Breast epithelium (tissue), 4 donors: ENCODE measurements at places on chromosomes 1 and 21. TPM values are rescaled to one million over a fixed set of nuclear protein-coding genes. Genes with fewer than 3 reads are reported as not detected.

- no peak for DNase-seq
Measured at GRCh38 chr1:34125721-34126380, 39.2 kb downstream of the CSMD2 start.

Gene FNBP1L
- 33.1 TPM for total RNA-seq

DNA sequence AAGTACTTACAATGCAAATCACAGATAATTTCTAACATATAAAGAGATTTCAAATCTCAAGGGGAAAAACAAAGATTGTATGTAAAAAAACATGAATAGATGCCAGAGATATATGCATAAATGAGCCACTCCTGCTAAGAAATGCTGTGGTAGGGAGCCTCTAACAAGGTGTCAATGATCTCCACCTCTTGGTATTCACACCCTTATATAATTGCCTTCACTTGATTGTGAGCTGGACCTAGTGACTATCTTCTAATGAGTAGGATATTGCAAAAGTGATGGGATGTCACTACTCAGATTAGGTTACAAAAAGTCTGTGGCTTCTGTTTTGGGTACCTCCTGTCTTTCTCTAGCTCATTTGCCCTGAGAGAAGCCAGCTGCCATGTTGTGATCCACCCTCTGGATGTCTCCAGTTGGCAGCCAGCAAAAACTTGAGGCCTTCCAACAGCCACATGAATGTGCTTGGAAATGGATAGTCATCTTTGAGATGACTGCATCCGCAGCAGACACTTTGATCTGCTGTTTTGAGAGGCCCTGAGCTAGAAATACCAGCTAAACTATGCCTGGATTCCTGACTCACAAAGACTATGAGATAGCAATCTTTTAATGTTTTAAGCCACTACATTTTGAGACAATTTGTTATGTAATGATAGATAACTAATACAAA, 196.1 kb upstream of the FGGY start:
- DNase-seq = no peak

DNA sequence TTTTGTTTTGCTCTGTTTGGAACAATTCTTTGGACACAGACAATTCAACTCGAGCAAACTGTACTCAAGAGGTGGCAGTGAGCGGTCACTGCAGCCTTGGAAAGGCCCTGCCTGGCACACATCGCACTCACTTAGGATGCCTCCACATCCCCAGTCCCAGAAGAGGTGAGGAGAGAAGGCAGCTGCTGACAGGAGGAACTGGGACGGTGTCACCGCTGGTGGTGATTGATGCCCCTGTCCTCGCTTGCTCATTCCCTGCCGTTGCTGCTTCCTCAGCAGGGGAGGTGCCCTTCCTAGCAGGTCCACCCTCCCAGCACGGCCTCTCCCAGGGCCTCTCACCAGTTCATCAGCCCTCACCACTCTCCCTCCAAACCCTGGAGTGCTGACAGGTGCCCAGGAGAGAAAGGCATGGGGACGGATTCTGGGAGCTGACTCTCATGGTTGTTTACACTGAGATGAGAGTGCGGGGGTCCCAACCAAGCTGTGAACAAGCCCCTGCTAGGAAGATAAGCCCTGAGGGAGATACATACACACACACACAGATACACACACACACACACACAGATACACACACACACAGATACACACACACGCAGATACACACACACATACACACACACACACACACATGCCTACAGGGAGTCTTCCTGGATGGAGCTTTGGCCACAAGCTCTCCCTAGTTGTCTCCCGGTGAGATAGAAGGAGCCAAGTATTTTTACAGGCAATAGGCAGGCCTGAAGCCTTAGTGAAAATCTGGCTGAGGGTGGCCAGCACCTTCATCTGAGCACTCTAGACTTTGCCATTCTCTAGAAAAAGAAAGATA, 101.1 kb downstream of the CDC7 start:
- DNase-seq = no peak

DNA sequence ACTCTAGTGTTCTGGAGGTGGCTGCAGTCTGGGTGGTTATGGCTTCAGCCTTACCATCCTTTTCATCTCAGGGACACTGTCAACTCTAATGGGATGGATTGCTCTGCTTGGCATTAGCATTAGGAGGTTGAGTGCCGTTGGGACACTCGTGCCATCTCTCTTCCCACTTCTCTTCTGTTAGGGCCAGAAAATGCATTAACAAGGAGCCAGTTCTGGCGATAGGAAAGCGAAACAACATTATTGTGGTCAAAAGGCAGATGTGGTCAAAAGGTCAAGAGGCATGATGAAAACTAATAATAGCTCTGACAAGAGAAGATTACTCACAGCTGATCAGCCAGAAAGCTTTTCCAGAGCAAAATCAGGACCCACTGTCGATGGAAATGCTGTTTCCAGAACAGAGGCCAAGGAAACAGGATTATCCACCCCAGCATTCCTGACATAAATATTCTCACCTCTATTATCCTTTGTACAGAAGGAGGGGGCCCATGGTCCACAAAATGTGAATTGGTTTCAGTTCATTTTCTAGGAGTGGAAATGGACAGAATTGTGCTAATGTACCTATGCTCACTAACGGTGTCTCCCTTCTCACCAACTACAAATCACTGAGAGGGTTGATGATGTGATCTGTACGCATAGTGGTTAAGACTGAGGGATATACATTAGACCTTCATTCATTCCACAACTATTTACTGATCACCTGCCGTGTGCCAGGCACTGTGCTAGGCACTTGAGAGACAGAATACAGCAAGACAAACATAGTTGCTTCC, 72.0 kb downstream of the ST6GALNAC5 start:
- DNase-seq = no peak
